ENCODE measurements at places on chromosomes 6 and 20.

- no peak for DNase-seq
These were observed 67.5 kb upstream of the COL21A1 start for GRCh38 chr6:56314683-56315523.

- DNase-seq, result no peak
These were observed 70.7 kb upstream of the TAB2 start for GRCh38 chr6:149246691-149247384.

GRCh38 chr6:43884652-43885022 lies 114.6 kb downstream of the VEGFA start:
- no peak for DNase-seq

GRCh38 chr6:157272372-157272771 lies 50.9 kb downstream of the TMEM242 start:
- no peak for DNase-seq

DNA sequence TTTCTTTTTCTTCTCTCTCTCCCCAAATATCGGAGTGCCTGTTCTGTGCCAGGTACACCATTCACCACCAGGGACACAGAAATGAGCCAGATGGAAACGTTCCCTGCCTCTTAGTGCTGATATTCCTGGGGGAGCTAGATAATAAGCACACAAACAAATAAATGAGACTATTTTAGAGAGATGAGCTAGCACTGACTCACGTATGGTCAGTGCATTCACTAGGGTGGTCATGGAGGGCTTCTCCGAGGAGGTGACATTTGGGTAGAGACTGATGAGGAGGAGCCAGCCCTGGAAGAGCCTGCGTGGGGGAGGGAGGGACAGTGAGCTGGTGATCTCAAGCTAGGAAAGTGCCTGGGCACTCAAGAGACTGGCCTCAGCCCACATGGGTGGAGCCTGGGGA lies 252.3 kb upstream of the KCNG1 start:
- no peak for DNase-seq

- no peak for DNase-seq
These were observed 12.7 kb downstream of the BFSP1 start for GRCh38 chr20:17518339-17519052.

GRCh38 chr6:16752206-16752866 lies 8.9 kb downstream of the ATXN1 start:
- DNase-seq, result no peak

DNA sequence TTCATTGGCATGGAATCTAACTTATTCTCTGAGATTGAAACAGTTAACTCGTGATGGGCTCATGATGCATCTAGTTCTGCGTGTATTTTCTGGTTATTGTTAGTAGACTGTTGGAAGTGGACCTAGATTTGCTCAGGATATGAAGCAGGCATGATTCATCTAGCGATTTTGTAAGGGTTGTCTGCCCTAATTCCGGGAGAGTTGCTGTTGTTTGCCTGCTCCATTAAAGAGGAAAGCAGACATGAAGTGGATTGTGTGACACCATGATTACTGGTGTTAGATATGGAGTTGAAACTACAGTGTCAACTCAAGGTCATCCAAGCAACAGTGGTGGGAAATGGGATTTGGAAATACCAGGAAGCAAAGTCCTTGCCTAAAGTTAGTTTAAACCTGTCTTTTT lies 41.0 kb downstream of the SOX4 start:
- no peak for DNase-seq

- DNase-seq, result no peak
These were observed 18.9 kb downstream of the VPS52 start for GRCh38 chr6:33252759-33253158.

DNA sequence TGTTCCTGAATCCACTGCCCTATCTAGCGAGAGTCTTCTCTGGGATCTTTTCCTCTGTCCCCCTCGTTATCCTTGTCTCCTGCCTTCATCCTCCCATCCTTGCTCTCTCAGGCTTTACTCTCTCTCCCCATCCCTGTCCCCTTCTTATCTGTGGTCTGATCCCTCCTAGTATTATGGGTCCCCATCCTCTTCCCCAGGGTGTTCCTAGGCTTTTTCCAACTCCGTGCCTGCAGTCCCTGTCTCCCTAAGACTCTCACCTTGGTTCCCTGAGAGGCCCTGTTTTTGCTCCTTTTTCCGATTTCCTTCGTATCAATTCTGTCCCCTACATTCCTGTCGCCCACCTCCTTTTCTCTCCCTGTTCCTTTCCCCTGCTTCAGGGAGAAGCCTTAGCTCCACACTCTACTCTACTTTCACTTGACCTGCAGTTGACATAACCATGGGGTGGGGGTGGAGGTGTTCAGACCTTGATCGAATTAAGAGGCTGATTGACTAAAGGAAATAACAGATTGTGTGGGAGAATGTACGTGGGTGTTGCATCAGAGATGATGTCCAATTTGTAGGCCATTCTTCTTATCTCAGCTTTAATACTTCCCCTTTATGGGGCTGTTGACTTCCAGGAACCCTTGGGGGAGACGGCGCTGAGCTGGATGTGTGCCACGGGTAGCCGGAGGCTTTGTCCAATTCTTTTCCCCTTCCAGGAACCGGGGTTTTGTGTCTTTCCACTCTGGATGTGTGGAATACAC lies 905 bp downstream of the PPARD start:
- DNase-seq, result no peak

Measured in stimulated activated CD4-positive, alpha-beta T cell treated with anti-CD3 and anti-CD28 coated beads, Interleukin-12 subunit alpha, Interleukin-12 subunit beta, amount 100 ng/mL, for 24 hours (primary cell).